ENCODE measurements at places on chromosomes 6 and 20. TPM values are rescaled to one million over a fixed set of nuclear protein-coding genes. Genes with fewer than 3 reads are reported as not detected.
A peak's percentile ranks its signal among the peaks of the same experiment; 100 is the strongest.

DNA sequence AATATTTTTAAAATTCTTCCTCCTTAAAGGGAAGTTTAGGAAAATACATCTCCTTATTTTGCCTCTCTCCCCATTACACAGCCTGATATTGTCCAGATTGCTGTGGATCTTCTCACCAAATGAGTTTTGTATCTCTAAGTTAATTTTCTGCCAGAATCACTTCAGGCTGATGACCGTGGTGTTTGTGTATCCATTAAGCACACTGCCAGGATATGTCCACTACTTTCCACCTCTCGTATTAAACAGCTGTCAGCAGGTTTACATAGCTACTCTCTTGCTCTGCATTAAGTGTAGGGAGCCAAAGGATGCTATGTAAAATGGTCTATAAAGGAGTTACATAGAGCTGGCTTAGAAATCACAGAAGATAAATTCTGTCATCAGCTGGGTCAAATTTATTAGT is 201.1 kb downstream of the ZFAND3 start:
- H3K27me3 ChIP-seq = no peaks in the 10 kb centered on the region
- no peaks in the 10 kb centered on the region for H3K4me1 ChIP-seq

- H3K27me3 ChIP-seq = no peaks in the 10 kb centered on the region
- no peaks in the 10 kb centered on the region for H3K36me3 ChIP-seq
- H3K4me3 ChIP-seq = no peak overlapping the region
- no peak overlapping the region for H3K27ac ChIP-seq
These were observed 3.7 kb upstream of the RPP40 start for GRCh38 chr6:5007531-5007930.

DNA sequence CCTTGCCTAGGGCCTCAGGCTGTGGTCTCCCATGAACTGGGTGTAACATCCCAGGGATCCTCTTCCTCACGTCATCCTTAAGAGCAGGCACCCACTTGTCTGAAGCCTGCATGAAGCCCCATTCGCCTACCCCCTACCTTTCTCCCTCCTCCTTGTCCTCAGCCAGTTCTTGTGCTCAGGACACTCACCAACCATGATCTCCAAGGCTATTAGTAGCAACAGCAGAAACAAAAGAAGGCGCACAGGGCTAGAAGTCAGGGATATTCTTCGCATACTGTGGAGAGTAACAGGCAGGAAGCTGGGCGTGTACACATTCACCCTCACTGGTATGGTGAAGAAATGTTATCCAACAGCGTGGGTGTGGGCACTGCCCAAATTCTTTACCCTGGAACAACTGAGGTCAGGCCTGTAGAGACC is 7.3 kb downstream of the RAET1E start:
- no peaks in the 10 kb centered on the region for H3K36me3 ChIP-seq
- no peaks in the 10 kb centered on the region for H3K27me3 ChIP-seq
- H3K4me3 ChIP-seq = no peak overlapping the region
- H3K4me1 ChIP-seq = no peaks in the 10 kb centered on the region
- H3K27ac ChIP-seq = no peak overlapping the region

DNA sequence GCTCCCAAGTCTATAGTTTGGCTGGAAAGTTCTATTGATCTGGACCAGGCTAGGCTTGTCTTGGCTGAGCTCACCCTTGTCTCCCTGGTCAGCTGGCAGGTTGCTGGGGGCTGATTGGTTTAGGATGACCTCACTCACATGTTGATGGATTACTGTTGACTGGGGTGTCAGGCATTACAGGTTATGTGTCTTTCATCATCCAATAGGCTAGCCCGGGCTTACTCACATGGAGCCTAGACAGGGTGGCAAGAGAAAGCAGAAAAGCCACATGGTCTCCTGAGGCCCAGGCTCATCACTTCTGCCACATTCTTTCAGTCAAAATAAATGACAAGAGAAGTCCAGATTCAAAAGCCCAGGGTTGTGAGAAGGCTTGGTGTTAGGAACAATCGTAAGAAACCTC is 103.5 kb downstream of the BFSP1 start:
- H3K36me3 ChIP-seq = no peaks in the 10 kb centered on the region
- no peaks in the 10 kb centered on the region for H3K27me3 ChIP-seq
- H3K4me3 ChIP-seq = no peak overlapping the region
- H3K4me1 ChIP-seq = no peaks in the 10 kb centered on the region
- DNase-seq = no peak
- no peak overlapping the region for H3K27ac ChIP-seq

DNA sequence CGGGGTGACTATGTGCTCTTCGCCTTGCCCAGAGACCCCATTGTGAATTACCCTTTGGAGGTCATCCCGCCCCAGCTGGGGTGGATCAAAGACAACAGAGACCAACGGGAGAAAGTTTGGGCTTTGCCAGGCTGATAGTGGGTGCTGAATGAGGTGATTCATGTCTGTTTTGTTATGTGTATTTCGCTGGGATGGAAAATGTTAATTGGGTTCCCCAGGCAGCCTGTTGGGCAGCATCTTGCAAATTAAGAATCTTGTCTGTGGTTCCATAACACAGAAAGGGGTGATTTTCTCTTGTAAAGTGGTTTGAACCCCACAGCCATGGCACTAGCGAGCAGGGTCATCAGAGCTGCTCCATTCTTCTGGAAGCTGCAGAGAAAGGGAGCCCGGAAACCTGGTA is 63.1 kb upstream of the UNC93A start:
- no peak for DNase-seq
- H3K4me3 ChIP-seq = no peak overlapping the region
- H3K27me3 ChIP-seq = no peaks in the 10 kb centered on the region
- peaks cover 40% of the 10 kb centered on the region for H3K4me1 ChIP-seq
- no peaks in the 10 kb centered on the region for H3K36me3 ChIP-seq

GRCh38 chr6:38391626-38392579 is 247.8 kb downstream of the BTBD9 start:
- peaks cover 14% of the 10 kb centered on the region for H3K4me1 ChIP-seq
- H3K27ac ChIP-seq = no peak overlapping the region
- no peaks in the 10 kb centered on the region for H3K27me3 ChIP-seq

DNA sequence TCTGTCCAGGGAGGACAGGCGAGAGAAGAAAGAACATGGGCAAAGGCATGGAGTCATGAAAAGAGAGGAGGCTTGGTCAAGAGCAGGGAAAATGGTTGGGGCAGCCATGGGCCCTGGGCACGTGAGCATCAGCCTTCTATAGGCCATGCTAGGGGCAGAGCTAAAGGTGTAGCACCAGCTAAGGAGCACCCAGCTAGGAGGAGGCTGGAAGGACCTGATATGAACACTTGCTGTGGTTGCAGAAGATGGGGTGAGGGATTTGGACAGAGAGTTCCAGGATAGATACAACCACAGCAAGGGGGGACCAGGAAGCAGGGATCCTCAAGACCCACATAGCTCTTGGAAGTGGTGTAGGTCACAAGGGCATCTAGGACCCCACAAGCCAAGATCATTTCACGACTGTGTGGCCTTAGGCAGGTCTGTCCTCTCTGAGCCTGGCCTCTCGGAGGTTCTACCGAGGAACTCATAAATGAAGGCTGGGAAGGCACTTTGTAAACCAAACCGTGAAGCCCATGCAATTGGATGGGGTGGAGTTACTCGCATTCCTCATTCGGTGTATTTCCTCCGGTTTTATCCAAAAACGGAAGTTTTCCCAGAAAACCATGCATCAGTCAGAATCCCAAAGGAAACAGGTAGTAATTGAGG is 74.0 kb upstream of the TOP1 start:
- no peak overlapping the region for H3K27ac ChIP-seq
- peaks cover 6% of the 10 kb centered on the region for H3K4me1 ChIP-seq
- no peaks in the 10 kb centered on the region for H3K36me3 ChIP-seq
- DNase-seq = no peak

DNA sequence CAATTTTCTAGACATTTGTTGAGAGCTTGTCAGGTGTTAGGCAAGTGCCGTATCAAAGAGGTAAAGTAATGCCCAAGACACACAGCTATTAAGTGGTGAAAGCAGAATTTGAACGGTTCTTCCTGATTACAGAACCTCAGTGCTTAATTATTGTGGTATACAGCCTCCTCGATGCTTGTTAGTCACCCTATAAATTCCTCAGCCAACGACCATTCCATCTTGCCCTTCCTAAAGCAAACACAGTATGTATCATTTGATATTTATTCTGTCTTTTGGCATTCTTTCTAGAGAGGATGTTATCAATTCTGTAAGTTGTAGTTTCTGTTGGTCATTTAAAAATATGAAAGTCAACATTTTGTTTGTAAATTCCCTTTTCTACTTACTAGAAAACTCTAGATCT is 297.8 kb upstream of the BMP2 start:
- no peaks in the 10 kb centered on the region for H3K4me1 ChIP-seq
- H3K4me3 ChIP-seq = no peak overlapping the region

GRCh38 chr6:43791745-43792422 is 21.9 kb downstream of the VEGFA start:
- no peak overlapping the region for H3K27ac ChIP-seq
- H3K4me1 ChIP-seq = no peaks in the 10 kb centered on the region
- H3K36me3 ChIP-seq = no peaks in the 10 kb centered on the region
- no peak overlapping the region for H3K4me3 ChIP-seq
- no peak for DNase-seq

- DNase-seq = peak; percentile 81
- H3K4me3 ChIP-seq = peak within 1 kb of the TSS; percentile 75
- H3K27ac ChIP-seq = peak within 1 kb of the TSS; percentile 39
- no peaks in the 10 kb centered on the region for H3K36me3 ChIP-seq
- peaks cover 26% of the 10 kb centered on the region for H3K4me1 ChIP-seq
- H3K27me3 ChIP-seq = no peaks in the 10 kb centered on the region
These were observed at the start of gene NRM for GRCh38 chr6:30690403-30691207. NRM (minus strand) TSS chr6:30690984; CDS start chr6:30690974, 10 bp downstream.

DNA sequence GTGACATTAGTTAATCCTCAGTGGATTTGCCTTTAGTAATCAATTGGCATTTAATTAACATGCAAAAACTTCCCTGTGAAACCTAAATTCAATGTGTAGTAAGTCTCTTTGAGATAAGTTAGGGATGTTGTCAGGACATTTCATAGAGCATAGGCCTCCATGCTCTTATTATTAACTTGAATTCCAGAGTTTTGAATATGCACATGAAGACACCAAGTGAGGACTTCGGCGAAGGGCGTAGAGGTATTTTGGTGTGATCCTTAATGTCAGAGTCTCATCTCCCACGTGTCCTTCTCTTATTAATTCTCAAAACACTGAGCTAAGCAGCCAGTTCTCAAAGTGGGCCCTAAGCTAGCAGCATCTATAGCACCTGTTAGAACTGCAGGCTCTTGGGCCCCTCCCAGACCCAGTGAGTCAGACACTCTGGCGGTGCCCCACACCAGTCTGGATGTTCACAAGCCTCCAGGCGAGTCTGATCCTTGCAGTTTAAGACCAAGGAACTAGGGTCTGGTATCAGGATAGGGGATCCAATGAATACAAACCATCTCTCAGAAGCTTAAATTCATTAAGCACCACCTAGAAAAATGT is 292.1 kb downstream of the QKI start:
- H3K4me3 ChIP-seq = no peak overlapping the region
- H3K4me1 ChIP-seq = no peaks in the 10 kb centered on the region
- no peaks in the 10 kb centered on the region for H3K36me3 ChIP-seq
- no peak overlapping the region for H3K27ac ChIP-seq
- no peaks in the 10 kb centered on the region for H3K27me3 ChIP-seq
- DNase-seq = no peak

DNA sequence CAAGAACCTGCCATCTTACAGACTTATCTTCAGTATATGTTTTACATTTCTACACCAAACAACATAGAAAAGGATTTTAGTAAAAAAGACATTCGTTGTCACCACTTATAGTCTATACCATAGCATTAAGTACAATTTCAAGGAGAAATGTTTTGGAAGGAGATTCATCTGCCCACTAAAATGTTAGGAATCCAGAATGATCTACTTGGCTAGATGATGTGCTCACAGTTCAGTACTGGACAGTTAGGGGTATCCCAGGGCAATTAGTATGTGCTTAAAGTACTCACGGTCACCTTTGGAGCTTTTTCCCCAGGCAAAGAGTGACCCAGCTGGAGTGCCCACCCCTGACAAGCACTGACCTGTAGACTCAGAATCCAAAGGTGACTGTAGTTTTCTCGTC is 222.9 kb downstream of the SLC24A3 start:
- no peaks in the 10 kb centered on the region for H3K4me1 ChIP-seq
- H3K36me3 ChIP-seq = no peaks in the 10 kb centered on the region
- H3K27me3 ChIP-seq = no peaks in the 10 kb centered on the region

Gene HCRTR2
- total RNA-seq = 0.63 TPM

Gene PKIG
- 29.5 TPM for total RNA-seq

Gene PNISR
- 81.5 TPM for total RNA-seq

Gene C6orf141
- 2.1 TPM for total RNA-seq

Gene GNMT
- total RNA-seq = not detected

Gene WFDC2
- 14.3 TPM for total RNA-seq
